ENCODE measurements at places on chromosomes 4 and X. TPM values are rescaled to one million over a fixed set of nuclear protein-coding genes. Genes with fewer than 3 reads are reported as not detected.

DNA sequence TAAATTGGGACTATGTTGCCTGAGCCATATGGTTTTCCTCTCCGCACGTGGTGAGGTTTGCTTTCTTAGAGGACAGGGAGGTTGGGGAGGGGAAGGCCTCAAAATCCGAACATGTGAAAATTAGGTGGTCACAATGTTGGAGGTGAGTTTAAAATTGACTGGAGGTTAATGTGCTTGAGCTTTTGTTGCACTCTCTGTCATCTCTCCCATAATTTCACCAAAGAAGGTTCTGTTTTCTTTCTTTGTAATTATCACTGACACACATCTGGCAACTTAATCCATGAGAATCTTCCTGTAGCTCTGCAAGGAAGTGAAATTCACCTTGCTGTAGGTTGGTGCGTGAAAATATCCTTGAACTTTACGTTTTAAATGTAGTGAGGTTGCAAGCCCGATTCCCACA, 225.5 kb downstream of the PDGFC start:
- DNase-seq = no peak

DNA sequence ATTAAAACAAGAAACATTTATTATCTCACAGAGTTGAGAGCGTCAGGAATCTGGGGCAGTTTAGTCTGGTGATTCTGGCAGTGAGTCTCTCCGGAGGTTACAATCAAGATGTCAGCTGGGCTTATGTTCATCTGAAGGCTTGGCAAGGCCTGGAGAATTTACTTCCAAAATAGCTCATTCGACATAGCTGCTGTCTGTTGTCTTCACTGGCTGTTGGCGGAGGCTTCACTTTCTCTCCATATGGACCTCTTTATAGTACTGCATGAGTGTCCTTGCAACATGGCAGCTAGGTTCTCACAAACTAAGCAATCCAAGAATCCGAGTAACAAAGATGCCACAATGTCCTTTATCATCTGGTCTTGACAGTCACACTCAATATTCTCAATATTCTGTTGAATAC, 70.2 kb upstream of the ADGRL3 start:
- no peak for DNase-seq

DNA sequence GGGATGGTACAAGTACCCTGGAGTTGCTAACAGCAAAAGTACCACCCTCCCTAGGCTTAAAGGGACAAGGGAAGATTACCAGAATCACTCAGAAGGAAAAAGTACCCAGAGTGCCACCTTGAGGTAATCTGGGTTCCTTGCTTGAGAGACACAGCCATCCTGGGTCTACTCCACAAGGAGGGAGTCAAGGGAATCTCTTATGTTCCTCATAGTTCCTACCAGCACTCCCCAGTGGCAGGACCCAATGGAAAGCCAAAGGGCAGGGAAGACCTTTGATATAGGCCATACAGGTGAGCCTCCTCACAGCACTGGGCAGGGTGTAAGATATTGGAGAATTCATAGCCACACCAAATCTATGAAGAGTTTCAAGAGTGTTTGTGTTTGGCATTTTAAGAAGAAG, 5.7 kb downstream of the IL2 start:
- DNase-seq = no peak

The SSX1 gene
- not detected for total RNA-seq

The TMPRSS11D gene
- total RNA-seq = not detected

The AREG gene
- 3.4 TPM for total RNA-seq

The VEGFD gene
- 12.4 TPM for total RNA-seq

DNA sequence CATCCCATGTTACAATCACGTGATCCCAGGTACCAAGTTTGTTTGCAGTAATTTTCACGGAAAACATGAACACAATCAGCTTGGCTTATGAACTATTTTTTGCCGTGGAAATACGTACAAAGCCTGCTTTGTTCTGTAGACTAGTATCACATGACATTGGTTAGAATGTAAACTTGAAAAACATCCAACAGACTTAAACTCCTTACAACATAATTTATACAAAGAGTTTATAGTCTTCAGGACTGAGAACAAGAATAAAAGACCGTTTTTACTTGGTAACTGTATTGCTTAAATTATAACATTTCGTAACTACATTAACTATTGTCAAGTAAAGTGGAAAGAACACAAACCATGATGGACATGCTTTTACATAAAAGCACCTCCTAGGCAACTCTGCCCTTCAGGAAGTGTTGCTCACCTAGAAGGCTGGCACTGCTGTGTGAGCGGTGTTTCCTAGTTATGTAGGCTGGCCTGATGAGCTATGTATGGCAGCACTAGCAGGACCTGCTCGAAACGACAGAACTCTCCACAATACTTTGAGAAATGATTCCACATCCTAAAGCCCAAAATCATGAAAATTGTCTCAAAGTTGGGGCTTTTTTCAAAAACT, 41.8 kb upstream of the WDR1 start:
- no peak for DNase-seq

- no peak for DNase-seq
Observed at GRCh38 chr4:82891707-82892466, 934 bp upstream of the SEC31A start.

GRCh38 chr4:121050300-121050699, 22.0 kb downstream of the NDNF start:
- DNase-seq = no peak

DNA sequence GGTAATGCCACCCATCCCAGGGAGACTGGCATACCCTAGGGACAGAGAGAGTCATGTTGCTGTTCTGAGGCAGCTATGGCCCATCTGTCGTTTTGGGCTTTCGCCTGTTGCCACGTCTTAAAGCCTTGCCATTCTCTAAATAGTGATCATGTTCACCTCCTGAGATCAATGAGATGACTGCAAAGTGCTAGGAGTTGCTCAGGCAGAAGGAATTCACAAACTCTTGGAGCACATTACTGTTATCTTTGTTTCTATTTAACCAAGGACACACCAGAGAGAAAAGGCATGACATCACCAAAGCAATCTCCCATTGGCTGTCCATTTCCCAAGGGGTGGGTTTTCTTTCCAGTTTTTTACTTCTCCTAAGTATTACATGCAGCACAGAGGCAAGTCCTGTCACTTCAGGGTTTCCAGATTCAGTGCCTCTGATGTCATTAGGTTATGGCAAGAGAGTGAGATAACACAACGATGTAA, 37.1 kb upstream of the SETD7 start:
- DNase-seq = no peak

DNA sequence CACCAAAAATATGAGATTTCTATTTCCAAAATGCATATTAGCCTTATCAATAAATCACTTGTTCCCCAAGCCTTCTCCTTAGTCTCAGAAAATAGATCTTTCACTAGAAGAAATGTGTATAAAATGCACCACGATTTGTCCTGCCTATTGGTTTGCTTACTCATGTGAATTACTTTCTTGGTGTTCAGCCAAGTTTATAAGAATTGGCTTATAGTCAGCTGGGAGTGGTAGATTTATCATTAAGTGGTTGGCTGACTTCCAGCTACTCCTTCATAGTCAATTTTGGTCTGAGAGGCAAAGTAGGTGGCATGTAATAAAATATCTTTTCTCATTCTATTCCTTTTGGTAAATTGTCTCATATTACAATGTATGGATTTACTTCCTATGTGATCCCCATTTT, 1.3 kb downstream of the SULT1E1 start:
- no peak for DNase-seq

- DNase-seq = no peak
Observed at GRCh38 chrX:40996886-40997530, 88.2 kb upstream of the USP9X start.

The CXCL8 gene
- 1.2 TPM for total RNA-seq

The XAGE1B gene
- not detected for total RNA-seq

The MEPE gene
- total RNA-seq = not detected

GRCh38 chrX:134633832-134634231, 24.4 kb downstream of the PLAC1 start:
- no peak for DNase-seq

The STOX2 gene
- 10.6 TPM for total RNA-seq

GRCh38 chrX:45714866-45715265, 514.2 kb upstream of the DIPK2B start:
- no peak for DNase-seq

- no peak for DNase-seq
Observed at GRCh38 chrX:144293229-144293628, 409.4 kb downstream of the UBE2NL start.

Data from left ventricle myocardium superior (tissue), 1 donor.